Hypothalamus (tissue), 51 donors: ENCODE measurements at places on chromosomes 7 and 10.

DNA sequence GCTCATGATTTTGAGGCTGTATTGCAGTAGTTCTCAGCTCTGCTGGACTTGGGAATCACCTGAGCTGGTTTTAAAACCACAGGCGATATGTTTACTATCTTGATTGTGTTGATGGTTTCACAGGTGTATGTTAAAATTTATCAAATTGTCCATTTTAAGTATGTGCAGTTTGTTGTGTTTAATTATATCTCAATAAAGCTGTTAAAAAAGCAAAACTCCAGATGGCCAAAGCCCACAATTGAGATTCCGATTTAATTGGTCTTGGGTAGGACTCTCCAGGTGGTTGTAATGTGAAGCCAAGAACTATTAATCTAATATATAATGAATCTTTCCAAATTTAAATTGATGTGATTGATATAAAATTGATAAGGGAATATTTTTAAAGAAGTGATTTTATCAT lies 48.6 kb downstream of the NRCAM start:
- no peak for DNase-seq

DNA sequence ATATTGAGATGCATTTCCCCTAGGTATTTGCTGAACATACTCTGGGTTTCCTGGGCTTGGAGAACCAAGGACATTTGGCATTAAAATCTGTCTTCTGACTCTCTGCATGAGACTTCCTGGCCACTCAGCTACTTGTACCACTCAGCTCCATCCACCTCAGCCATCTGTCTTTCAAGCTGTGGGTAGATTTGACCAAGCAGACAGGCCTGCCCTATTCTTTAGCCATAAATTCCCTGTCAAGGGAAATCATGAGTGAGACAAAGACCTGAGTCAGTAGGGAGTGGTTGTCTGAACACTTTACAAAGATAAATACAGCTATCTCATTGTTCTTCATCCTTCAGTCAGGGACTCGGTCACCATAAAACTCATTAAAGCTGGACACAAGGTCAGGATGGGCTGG lies 399.1 kb downstream of the GPAM start:
- no peak for DNase-seq

DNA sequence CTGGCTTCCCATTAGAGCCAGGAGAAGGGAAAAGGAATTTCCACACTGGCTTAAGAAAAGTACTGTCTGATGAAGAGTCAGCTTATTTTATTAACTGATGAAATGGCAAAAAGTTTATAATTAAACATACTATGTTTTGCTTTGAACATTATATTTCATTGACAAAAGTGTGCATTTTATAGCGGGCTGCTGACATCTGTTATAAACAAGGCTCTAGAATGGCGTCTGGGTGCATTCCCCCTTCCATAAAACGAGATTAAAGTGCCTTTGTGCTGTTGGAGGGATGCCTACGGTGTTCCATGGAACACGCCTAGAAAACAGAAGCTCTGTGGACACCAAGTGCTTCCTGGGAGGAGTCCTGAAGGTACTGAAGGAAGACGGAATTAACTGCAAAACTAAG lies 220.2 kb downstream of the SNX10 start:
- no peak for DNase-seq

DNA sequence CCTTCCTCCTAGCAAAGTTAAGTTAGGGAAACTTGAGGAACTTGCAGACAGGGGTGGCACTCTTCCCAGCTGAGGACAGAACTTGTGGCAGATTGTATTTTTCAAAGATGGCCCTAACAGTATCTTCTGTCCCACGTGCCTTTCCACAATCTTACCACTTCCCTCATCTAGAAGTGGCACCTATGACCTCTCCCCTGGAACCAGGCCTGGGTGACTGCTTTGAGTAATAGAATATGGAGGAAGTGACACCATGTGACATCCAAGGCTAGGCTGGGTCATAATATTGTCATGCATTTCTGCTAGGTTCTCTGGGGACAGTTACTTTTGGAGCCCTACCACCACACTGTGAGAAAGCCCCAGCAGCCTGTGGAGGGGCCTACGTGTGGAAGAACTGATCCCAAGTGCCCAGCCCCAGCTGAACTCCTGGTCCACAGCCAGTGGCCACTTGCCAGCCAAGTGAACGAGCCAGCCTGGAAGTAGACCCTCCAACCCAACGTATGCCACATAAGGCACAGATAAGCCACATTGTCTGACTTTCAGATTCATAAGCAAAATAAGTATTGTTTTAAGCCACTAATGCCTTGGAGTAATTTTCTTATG lies 193.7 kb downstream of the PTPN20 start:
- no peak for DNase-seq

- DNase-seq = no peak
Measured at GRCh38 chr10:49827297-49827696, 65.2 kb upstream of the OGDHL start.

DNA sequence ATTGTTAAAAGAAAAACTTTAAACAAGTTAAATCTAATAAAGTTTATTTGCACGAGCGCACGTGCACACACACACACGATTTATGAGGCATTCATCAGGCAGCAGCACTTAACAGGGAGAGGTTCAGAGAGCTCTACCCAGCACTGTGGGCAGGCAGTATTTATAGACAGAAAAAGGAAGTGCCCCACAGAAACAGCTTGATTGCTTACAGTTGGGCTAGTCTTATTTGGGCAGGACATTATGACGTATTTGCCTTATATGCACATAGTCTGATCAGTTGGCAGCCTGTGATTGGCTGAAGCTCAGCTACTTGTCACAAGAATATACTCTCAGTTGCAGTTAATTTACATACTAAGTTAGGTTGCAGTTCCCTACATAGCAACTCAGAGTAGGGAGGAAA lies 1.2 kb upstream of the SDHAF3 start:
- DNase-seq = no peak

GRCh38 chr7:6273380-6273837 lies 985 bp upstream of the CYTH3 start:
- DNase-seq = no peak
